ENCODE measurements at places on chromosomes 11 and 22.

DNA sequence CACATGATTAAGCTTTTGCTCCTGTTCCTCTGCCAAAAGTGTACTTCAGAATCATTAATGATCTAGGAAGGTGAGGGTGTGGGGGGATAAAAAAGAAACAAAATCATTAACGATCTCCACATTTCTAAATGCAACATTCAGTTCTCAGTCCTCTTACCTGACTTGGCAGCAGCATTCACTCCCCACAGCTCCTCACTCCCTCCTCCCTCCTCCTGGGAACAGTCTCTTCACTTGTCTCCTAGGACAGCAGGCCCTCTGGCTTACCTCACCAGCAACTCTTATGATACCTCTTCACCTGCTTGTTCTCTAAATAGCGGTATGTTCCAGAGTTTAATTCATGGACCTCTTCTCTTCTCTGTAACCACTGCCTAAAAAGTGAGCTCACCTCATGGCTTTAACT, 56.5 kb upstream of the APOA1 start:
- no peak for DNase-seq
- peaks cover 71% of the 10 kb centered on the region for H3K36me3 ChIP-seq
- no peaks in the 10 kb centered on the region for H3K27me3 ChIP-seq
- peaks cover 21% of the 10 kb centered on the region for H3K4me1 ChIP-seq

DNA sequence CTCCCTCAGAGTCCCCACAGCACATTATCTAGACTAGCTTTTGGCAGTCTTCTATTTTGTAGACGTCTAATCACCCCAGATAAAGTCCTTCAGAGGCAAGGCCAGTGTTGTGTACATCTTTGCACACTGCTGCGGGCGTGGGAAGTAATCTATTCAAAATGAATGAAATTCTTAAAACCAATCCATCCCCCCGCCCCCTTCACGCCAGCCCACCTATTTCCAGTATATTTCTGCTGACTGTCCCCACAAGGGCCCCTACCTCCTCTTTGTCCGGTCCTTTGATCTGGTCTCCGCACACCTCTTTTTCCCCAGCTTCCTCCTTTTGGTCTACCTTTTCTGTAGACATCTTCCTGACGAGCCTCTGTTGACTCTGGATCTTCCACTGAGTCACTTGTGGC, 375 bp downstream of the BSCL2 start:
- H3K27me3 ChIP-seq, result no peaks in the 10 kb centered on the region
- H3K4me1 ChIP-seq, result peaks cover 61% of the 10 kb centered on the region
- DNase-seq, result no peak
- peak overlapping the region; percentile 81 for H3K27ac ChIP-seq
- H3K4me3 ChIP-seq, result peak overlapping the region; percentile 66

DNA sequence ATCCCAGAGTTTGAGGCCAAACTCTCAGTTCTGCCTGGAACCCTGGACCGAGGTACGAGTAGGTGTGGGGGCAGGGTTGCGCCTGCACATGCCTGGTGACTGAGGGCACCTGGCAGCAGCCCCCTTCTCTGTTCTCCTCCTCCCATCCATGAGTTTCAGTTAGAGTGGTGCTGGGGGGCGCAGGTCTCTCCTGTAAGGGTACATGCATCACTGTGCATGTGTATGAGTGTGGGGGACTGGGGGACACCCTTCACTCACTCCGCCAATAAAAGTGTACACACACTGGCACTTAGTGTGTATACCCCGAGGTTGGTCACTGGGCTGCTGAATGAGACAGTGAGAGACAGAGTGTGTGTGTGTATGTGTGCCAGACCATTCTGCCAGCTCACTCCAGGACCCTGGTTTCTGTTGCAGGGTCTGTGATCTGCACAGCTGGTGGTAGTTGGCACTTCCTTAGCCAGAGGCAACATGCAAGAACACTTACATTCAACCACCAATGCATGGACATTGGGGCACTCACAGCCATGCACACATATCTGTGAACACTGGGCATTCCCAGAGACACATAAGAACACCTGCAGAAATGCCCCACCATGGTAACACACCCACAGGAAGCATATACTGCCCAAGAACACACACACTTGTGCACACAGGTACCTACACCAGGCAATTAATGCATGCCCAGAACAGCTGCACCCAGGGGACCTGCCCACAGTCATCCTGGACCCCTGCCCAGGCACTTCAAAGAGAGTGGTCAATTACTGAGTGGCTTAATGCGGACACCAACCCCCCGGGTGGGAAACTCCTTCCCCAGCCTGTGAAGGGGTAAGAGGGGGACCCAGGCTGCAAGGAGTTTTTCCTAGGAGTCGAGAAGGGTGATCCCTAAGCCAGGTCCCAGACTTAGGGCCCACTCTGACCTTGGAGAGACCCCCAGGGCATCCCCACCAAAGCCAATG, 1.2 kb upstream of the NRXN2 start:
- H3K27ac ChIP-seq, result peak overlapping the region; percentile 3
- H3K36me3 ChIP-seq, result peaks cover 10% of the 10 kb centered on the region
- peaks cover 29% of the 10 kb centered on the region for H3K27me3 ChIP-seq
- H3K4me3 ChIP-seq, result peak overlapping the region; percentile 67

- H3K27ac ChIP-seq, result peak overlapping the region; percentile 55
- H3K36me3 ChIP-seq, result peaks cover 74% of the 10 kb centered on the region
- no peaks in the 10 kb centered on the region for H3K27me3 ChIP-seq
- DNase-seq, result no peak
- H3K4me1 ChIP-seq, result no peaks in the 10 kb centered on the region
- H3K4me3 ChIP-seq, result no peak overlapping the region
These were observed 43.6 kb downstream of the XRRA1 start for GRCh38 chr11:74905326-74905725.

GRCh38 chr11:35619855-35620640, 1.8 kb downstream of the FJX1 start:
- peak overlapping the region; percentile 62 for H3K4me3 ChIP-seq
- peaks cover 71% of the 10 kb centered on the region for H3K27me3 ChIP-seq
- H3K27ac ChIP-seq, result no peak overlapping the region
- H3K4me1 ChIP-seq, result peaks cover 16% of the 10 kb centered on the region
- no peaks in the 10 kb centered on the region for H3K36me3 ChIP-seq

- H3K4me3 ChIP-seq, result no peak overlapping the region
- peaks cover 4% of the 10 kb centered on the region for H3K4me1 ChIP-seq
- H3K27me3 ChIP-seq, result no peaks in the 10 kb centered on the region
- no peak overlapping the region for H3K27ac ChIP-seq
These were observed 38.8 kb upstream of the TOLLIP start for GRCh38 chr11:1348146-1348795.

DNA sequence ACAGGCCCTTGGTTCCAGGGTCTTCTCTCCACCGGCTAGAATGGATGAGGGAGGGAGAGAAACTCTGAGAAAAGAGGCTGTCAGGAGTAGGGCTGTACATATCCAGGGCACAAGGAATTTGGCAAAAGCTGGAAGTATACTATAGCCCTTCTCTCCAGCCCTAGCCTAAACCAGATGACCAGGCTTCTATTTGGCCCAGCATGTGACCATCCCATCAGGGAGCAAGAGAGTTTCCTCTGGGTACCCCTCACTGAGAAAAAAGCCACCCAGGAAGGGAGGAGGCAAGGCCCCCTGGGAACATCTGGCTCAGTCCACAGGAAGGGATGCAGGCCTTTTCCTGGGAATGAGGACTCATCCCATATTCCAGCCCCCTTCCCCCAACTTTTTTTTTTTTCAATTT, 8.3 kb downstream of the CD44 start:
- H3K36me3 ChIP-seq, result peaks cover 94% of the 10 kb centered on the region
- peak overlapping the region; percentile 83 for H3K4me3 ChIP-seq
- H3K4me1 ChIP-seq, result peaks cover 96% of the 10 kb centered on the region
- no peak for DNase-seq
- no peaks in the 10 kb centered on the region for H3K27me3 ChIP-seq
- peak overlapping the region; percentile 98 for H3K27ac ChIP-seq

- H3K4me1 ChIP-seq, result no peaks in the 10 kb centered on the region
- H3K36me3 ChIP-seq, result no peaks in the 10 kb centered on the region
- DNase-seq, result no peak
- no peaks in the 10 kb centered on the region for H3K27me3 ChIP-seq
These were observed 21.8 kb upstream of the UPB1 start for GRCh38 chr22:24473284-24473683.

DNA sequence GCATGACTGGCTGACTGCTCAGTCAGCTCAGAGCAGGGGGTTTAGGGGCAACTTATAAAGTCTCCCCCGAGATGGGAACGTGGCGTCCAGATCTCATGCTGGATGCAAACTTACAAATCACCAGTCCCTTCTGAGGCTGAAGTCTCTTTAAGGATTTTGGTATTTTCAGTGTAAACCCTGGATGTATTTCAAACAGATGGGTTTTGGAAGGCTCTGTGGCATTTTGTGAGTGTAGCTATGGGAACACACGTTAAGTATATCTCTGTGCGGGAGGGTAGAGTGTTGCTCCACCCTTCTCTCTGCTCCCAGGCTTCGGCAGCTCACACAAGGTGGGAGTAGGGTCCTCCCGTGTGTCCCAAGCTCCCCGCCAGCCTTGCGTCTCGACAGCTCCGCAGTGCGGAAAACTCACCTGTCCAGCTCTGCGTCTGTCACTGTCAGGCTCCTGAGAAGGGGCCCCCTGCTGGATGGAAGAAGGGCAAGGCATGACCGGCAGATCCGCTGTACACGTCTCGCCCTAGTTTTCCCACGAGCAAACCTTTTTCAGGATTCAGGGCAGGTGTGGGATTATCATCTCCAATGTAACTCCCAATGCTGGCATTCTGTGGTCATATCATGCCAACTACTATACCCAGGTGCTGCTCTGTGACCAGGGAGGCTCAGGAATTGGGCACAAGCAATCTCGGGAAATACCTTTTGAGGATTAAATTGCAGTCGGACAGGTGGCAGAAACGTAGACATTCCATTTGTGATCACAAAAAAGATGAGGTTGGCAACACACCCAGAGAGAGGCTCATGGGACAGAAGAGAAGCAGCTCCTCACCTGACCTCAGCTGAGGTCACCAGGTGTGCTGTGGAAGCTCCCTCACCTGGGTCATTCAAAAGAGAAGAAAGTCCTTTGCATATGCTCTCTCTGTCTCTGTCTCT, 313.9 kb upstream of the B3GAT1 start:
- no peaks in the 10 kb centered on the region for H3K36me3 ChIP-seq
- H3K27me3 ChIP-seq, result peaks cover 43% of the 10 kb centered on the region
- no peak overlapping the region for H3K4me3 ChIP-seq
- H3K4me1 ChIP-seq, result no peaks in the 10 kb centered on the region
- no peak overlapping the region for H3K27ac ChIP-seq

DNA sequence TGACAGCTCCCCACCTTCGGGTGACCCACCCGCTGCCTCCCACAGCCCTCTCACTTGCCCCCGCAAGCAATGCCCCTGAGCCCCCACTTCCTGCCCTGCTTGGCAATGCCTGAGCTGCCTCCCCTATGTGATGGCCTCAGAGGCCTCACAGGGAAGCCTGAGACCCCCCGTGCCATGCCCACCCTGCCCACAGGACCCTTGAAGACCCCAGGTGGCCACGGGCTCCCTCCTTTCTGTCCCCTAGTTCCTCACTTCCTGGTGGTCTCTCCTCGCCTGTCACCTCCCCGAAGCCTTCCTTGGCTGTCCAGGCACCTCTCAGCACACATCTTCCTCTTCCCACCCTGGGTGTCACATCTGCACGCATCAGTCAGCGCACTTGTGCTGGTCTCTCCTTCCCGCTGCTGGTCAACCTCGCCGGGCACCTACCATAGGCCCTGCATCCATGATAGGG, 90.5 kb downstream of the BRD1 start:
- no peak overlapping the region for H3K27ac ChIP-seq
- no peak overlapping the region for H3K4me3 ChIP-seq
- no peaks in the 10 kb centered on the region for H3K36me3 ChIP-seq
- peaks cover 56% of the 10 kb centered on the region for H3K27me3 ChIP-seq

- H3K4me1 ChIP-seq, result peaks cover 8% of the 10 kb centered on the region
- H3K36me3 ChIP-seq, result no peaks in the 10 kb centered on the region
- H3K27ac ChIP-seq, result no peak overlapping the region
- peaks cover 7% of the 10 kb centered on the region for H3K27me3 ChIP-seq
- no peak for DNase-seq
These were observed 52.8 kb downstream of the KCNJ4 start for GRCh38 chr22:38402204-38402603.

DNA sequence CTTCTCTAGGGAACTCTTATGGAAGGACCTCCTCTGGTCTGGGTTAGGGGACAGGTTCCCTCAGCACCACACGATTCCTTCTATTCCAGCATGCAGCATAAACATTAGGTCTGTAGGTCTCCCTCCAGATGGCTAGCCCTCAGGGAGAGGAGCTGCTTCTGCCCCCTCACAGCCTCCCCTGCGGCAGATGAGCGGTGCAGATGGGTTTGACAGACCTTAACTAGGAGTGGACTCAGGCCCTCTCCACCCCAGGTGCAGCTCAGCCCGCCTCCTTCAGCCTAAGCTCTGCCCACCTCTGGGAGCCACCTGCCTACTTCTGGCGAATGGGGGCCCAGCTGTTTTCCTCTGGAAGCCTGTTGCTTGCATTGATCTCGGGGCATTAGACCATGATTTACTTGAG, 55.7 kb upstream of the EIF3D start:
- DNase-seq, result no peak
- no peak overlapping the region for H3K4me3 ChIP-seq
- H3K27ac ChIP-seq, result no peak overlapping the region
- H3K27me3 ChIP-seq, result peaks cover 16% of the 10 kb centered on the region
- no peaks in the 10 kb centered on the region for H3K36me3 ChIP-seq

DNA sequence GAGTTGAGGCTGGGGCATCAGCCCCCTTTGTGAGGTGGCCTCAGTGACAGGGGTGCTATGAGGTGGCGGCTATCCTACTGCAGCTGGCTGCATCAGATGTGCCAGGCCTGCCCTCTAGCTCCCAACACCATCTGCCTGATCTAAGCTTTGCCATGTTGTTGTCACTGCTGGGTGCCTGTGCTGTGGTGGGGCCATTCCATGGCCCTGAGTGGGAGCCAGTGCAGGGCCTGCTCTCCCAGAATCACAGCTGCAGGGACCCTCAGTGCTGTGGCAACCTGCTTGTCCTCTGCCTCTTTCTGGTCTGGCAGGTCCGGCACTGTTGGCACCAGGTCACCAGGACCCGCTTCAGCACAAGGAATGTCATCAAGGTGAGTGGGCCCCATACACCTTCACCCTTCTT, 1.8 kb upstream of the SNU13 start:
- peak overlapping the region; percentile 98 for H3K27ac ChIP-seq
- no peak for DNase-seq
- H3K4me3 ChIP-seq, result peak overlapping the region; percentile 95
- peaks cover 28% of the 10 kb centered on the region for H3K4me1 ChIP-seq
- H3K27me3 ChIP-seq, result no peaks in the 10 kb centered on the region

DNA sequence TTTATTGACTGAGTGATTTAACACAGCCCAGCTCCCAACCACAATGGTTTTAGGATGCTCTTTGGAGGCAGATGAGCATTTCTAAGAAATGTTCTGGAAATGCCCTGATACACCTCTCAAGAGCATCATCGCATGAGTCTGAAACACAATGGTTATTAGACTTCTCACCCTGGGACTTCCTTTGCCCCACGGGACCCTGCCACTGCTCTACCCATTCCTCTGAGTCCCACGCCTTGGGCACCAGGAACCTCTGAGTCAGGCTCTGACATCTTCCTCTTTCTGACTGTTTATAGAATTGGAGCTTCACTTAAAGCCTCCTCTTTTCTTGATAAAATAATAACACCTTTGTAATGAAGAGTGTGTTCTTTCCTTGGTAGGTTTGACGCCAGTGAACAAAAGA, 85.6 kb upstream of the PARVA start:
- H3K36me3 ChIP-seq, result no peaks in the 10 kb centered on the region
- H3K4me3 ChIP-seq, result no peak overlapping the region
- peaks cover 12% of the 10 kb centered on the region for H3K4me1 ChIP-seq
- H3K27me3 ChIP-seq, result no peaks in the 10 kb centered on the region
- no peak for DNase-seq

Measured in activated T-cell treated with anti-CD3 and anti-CD28 coated beads, Interleukin-2, amount 50 U/mL, for 24 hours (primary cell).